ENCODE measurements at places on chromosomes 2 and 18.

- no peak for DNase-seq
Measured at GRCh38 chr2:64493788-64494187, 30.3 kb upstream of the AFTPH start.

GRCh38 chr2:232133078-232133477 lies 171.6 kb downstream of the DIS3L2 start:
- no peak for DNase-seq

DNA sequence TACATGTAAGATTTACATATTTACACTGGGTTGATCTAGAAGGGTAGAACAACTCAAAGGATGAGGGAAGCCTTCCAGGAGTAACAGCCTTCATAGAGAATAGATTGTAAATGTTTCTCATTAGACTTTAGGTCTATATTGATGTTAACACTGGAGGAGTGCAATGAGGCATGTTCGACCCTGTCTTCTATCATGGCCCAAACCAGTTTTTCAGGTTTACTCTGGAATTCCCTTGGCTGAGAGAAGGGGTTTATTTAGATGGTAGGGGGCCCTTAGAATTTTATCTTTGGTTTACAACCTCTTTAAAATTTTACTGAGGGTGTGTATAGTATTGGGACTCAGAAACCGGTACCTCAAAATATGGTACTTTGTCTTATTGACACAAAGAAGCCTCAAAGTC lies 634.9 kb upstream of the PIK3C3 start:
- DNase-seq, result no peak

DNA sequence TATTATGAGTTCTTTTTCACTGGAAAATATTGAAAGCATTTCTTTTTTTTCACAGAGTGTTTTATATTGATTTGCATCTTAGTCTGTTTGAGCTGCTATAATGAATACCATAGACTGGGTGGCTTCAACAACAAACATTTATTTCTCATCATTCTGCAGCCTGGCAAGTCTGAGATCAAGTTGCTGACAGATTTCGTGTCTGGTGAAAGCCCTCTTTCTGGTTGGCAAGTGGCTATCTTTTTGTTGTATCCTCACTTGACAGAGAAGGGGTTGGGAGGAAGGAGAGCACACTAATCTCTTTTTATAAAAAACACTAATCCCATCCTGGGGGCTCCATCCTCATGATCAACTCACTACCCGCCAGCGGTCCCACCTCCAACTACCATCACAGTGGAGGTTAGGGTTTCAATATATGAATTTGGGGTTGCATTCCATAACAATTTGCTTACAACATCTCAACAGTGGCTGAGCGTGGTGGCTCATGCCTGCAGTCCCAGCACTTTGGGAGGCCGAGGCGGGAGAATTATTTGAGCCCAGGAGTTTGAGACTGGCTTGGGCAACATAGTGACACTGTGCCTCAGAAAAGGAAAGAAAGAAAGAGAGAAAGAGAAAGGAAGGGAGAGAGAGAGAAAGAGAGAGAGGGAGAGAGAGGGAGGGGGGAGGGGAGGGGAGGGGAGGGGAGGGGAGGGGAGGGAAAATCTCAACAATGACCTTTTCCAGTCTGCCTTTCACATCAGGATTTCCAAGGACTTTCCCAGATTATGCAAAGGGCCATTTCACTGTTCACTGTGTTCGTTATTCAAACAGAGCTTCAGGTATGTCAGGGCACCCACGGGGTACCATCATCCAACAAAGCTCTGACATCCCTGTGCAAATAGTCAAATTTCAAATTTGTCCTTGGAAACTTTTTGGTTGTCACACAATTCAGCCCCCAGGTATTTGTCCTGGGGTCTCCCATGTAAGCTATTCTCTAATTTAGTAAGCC lies 111.1 kb downstream of the AP1S3 start:
- DNase-seq, result no peak

DNA sequence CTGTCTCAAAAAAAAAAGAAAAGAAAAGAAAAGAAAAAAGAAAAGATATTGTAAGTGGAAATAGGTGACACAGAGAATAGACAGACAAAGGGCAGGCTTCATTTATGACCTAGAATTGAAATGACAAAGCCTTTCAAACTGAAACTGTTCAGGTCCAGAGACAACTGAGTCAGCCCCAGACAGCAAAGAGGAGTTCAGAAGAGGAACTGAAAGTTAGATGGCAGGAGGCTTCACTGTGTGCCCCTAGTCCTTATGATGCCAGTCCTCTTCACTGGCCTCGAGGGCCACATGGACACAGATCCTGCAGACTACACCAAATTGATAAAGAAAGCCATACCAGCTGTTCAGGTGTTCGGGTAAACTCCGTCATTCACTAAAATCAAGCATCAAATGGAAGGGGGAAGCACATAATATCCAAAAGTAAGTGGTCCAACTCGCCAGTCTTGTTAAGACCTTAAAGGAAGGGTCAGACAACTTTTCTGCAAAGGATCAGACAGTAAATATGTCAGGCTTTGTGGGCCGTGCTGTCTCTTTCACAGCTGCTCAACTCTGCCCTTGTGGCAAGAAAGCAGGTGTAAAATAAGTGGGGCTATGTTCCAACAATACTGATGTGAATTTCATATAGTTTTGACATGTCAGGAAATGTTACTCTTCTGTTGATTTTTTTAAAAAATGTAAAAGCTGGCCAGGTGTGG lies 231.9 kb upstream of the MGAT5 start:
- no peak for DNase-seq

DNA sequence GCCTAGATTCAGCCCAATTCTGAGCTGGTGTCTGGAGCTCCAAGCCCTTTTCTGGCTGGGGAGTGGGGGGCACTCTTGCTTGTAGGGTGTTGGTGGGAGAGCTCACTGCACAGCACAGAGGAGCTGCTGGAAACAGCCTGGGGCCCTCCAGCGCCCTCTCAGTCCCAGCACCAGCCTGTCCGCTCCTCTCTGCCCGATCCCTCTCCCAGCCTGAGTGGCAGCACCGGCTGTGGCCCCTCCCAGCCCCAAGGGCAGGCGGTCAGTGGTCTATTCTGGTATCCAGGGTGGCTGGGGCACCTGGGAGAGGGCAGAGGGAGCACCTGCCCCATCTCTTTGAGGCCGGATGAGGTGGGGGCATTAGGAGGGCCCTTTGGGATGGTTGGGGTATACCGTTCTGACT lies 13.2 kb upstream of the DES start:
- DNase-seq, result no peak

GRCh38 chr2:54598347-54599325 lies 124.8 kb upstream of the EML6 start:
- no peak for DNase-seq

DNA sequence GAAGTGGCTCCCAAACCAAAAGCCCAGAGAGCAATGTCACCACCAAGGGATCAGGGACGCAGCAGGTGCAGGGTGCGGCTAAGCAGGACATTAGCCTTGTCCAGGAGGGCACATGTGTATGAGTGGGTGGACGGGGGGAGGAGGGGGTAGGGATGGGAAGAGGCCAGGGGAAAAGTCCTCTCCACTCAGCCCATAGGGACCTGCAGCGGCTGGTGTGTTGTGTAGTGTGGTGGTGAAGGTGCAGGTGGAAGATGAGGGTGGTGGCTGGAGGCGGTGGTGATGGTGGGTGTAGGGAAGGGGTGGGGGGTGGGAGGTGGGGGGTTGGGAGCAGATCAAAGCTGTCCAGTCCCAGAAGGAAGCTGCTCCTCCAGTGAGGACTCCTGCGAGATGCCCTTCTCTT lies 3.7 kb downstream of the C2orf81 start:
- no peak for DNase-seq

DNA sequence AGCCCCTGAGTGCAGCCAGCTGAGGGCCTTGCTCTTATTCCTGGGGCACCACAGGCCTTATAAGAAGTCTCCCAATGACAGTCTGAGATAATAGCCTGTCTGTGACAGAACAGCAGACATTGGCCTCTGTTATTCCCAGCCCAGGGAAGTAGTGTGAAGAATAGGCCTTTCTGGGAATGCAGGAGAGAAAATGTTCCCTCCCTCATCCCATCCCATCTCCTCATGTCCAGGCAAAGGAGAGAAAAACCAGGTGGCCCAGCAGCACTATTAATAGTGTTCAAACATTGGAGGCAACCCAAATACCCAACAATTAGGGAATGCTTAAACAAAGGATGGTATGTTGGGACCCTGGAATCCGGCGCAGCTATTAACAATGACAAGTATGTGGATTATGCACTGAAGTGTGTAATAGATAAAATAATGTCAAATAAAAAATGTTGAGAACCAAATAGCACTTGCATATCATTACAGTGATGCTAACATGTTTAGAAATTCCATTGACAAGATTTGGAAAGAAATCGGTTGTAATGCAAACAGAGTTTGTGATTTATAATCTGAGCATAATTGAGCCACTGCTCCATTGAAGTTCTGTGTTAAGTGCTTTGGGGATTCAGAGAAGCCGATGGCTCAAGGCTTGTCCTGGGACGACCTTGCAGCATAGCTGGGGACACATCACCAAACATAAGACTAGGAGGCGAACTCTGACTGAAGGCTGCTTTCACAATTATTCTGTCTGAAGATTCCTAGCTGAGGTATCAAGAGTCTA lies 69.3 kb downstream of the LBH start:
- no peak for DNase-seq

DNA sequence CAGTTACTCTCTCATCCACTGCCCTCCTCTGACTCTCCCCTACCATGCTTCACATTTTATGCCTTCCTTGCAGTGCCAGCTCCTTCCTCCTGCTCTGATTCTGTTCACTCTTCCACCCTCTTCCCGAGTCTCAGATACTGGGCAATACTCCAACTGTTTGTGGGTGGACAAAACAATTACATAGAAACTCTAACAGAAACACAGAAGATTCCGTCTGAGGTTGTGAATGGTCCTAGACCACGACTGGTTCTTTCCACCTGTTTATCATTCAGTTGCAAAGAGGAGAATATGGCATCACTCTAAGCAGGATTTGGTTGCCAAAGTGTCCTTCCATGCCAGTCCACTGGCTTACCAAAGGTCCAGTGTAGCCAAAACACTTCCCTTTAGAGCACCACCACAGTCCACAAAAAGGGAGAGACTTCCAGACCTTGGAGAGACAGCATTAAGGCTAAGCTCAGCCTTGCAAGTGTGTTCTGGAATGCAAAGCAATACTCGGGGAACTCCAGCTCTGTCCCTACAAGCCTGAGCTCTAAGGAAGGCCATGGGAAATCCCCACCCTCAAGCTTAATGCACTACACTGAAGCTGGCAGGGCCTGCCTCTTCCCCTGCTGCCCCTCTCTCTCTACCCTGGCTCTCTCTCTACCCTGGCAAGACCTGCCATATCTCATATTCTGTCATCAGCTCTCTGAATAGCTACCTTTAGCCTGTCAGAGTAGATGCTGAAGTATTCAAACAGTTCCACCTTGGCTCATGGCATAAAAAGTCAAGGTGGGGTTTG lies 33.6 kb upstream of the RND3 start:
- DNase-seq, result no peak

GRCh38 chr2:11827547-11827946 lies 81.1 kb downstream of the LPIN1 start:
- DNase-seq, result no peak

DNA sequence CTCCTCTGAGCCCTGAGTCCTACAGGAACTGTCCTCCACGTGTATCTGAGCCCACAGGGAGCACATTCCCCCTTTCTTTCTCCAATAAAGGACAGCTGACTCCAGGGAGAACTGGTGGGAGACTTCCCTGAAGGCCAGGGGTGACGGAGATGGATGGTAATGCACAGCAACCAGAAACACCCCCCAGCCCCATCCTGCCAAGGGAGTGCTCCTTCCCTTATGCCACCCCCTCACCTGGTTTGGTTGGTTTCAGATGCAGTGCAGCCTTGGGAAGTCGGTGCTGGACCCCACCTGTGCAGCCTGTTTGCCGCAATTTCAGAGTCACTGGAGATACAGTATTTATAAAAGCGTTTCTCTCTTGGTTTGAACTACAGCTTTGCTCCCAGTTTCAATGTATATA lies 24.0 kb downstream of the GPR55 start:
- no peak for DNase-seq

DNA sequence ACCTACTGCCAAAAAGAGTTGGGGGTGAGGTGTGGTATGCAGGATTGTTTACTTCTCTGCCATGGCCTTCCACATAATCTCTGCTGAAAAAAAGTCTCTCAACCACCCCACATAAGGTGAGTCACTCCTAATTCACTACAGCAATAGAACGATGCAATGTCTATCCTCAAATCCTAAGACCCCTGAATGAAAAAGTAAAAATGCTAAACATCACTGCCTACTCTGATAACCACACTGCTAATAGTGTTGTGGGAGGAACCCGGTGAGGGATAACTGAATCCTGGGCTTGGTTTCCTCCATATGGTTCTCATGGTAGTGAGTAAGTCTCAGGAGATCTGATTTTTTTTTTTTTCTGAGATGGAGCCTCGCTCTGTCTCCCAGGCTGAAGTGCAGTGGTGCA lies 252.5 kb downstream of the PIEZO2 start:
- no peak for DNase-seq

GRCh38 chr2:204024503-204024902 lies 87.9 kb downstream of the ICOS start:
- DNase-seq, result no peak

DNA sequence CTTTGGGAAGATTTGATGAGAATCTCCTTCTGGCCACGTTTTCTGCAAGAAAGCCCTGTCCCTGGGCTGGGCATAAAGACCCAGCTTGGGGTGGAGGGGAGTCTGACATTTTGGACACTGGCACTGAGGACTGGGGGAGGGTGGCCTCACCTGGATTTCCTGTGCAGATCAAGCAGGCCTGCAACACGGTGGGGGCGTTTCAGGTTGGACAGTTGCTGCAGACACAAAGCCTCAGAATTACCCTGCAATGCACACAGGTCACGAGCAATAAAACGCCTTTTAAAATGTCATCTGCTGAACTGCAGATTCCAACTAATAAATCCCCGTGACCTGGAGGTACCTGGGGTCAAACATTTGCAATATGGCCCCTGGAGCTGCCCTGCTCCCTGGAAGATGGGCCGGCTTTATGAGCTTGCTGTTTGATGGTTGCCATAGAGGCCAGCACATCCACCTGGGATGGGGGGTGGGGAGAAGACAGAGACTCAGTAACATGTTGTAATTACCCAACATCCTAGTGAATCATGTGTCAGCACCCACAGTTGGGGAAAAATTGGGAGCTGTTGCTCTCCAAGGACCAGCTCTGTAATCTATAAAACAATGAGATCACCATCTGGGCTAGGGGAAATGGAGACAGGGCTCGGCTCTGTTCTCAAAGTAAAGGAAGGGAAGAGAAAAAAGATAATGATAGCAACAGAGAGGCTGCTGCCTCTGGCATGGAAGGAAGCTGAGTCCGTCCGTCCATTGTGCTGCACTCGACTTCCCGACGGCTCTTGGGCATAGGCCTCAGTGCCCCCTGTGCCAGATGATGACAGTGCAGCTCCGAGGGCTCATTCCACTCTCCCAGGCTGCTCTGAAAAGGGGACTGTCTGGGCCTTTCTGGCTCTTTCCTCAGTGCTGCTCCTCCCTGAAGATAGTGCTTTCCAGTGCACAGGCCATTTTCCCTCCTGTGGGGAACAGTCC lies 340.3 kb downstream of the CYRIA start:
- no peak for DNase-seq

Data from stimulated activated CD4-positive, alpha-beta T cell treated with anti-CD3 and anti-CD28 coated beads, Interleukin-1b, Interleukin-23, amount 100 ng/mL, for 4 hours (primary cell).